ENCODE measurements at places on chromosomes 5 and 9. TPM values are rescaled to one million over a fixed set of nuclear protein-coding genes. Genes with fewer than 3 reads are reported as not detected.

C9orf152 gene
- 12.8 TPM for total RNA-seq

HRH2 gene
- 3.2 TPM for total RNA-seq

BARHL1 gene
- total RNA-seq: not detected

TNFSF8 gene
- total RNA-seq: 11.6 TPM

FBXL7 gene
- total RNA-seq: 2.1 TPM

AQP3 gene
- total RNA-seq: 12.4 TPM

SPATA31A1 gene
- total RNA-seq: not detected

TSSK1B gene
- not detected for total RNA-seq

DNAI1 gene
- not detected for total RNA-seq

TAF11L5 gene
- not detected for total RNA-seq

- no peaks in the 10 kb centered on the region for H3K36me3 ChIP-seq
- DNase-seq: no peak
- no peaks in the 10 kb centered on the region for H3K4me1 ChIP-seq
- H3K27me3 ChIP-seq: no peaks in the 10 kb centered on the region
Observed at GRCh38 chr9:110769667-110770066, 101.1 kb downstream of the MUSK start.

- no peak overlapping the region for H3K4me3 ChIP-seq
- H3K27ac ChIP-seq: no peak overlapping the region
- no peaks in the 10 kb centered on the region for H3K4me1 ChIP-seq
- no peak for DNase-seq
- H3K36me3 ChIP-seq: no peaks in the 10 kb centered on the region
- H3K27me3 ChIP-seq: no peaks in the 10 kb centered on the region
Observed at GRCh38 chr9:74783408-74783807, 104.3 kb downstream of the TRPM6 start.

- no peak overlapping the region for H3K27ac ChIP-seq
- H3K27me3 ChIP-seq: no peaks in the 10 kb centered on the region
- H3K4me1 ChIP-seq: no peaks in the 10 kb centered on the region
- H3K4me3 ChIP-seq: no peak overlapping the region
- no peak for DNase-seq
Observed at GRCh38 chr9:127210851-127211730, 53.5 kb upstream of the GARNL3 start.

DNA sequence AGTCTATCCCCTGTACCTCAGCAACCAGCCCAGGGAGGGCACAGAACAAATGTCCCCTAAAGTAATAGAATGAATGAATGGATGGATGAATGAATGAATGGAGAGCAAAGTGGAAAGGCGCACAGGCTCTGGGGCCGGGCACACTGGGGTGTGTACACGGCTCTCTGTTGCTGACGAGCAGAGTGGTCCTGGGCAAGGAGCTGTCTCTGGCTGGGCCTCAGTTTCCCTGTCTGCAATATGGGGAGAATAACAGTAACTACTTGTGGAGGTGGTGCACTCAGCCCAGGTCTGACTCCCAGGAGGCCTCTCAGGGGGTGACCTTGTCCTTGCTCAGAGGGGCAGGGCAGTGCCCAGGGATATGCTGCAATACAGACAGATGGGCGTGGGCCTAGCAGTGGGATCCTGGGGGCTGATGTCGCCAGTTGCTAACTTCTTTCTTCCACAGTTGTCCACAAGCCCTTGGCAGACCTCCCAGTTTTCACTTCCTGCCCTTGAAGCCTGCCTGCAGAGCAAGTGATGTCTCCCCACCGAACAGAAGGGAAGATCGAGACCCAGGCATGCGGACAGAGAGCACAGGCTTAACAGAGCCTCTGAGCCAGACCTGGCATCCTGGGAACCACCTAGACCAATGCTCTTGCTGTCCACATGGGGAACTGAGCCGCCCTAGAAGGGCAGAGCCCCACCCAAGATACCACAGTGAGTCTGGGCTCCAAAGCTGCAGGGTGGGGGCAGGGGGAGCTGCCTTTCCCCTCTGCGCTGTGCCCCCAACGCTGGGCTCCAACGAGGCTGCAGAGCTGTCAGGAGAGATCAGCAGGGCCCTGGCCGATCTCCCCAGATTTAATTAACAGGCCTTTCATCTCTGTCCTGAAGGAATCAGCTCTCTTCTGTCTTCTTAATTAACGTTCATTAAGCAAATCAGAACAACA is 13.6 kb upstream of the LAMC3 start:
- DNase-seq: no peak
- peaks cover 4% of the 10 kb centered on the region for H3K4me1 ChIP-seq
- H3K36me3 ChIP-seq: no peaks in the 10 kb centered on the region
- no peaks in the 10 kb centered on the region for H3K27me3 ChIP-seq
- H3K4me3 ChIP-seq: no peak overlapping the region
- no peak overlapping the region for H3K27ac ChIP-seq

- H3K27ac ChIP-seq: no peak overlapping the region
- H3K36me3 ChIP-seq: peaks cover 45% of the 10 kb centered on the region
- no peak overlapping the region for H3K4me3 ChIP-seq
- no peaks in the 10 kb centered on the region for H3K27me3 ChIP-seq
Observed at GRCh38 chr9:37582548-37583157, 6.5 kb upstream of the FBXO10 start.

DNA sequence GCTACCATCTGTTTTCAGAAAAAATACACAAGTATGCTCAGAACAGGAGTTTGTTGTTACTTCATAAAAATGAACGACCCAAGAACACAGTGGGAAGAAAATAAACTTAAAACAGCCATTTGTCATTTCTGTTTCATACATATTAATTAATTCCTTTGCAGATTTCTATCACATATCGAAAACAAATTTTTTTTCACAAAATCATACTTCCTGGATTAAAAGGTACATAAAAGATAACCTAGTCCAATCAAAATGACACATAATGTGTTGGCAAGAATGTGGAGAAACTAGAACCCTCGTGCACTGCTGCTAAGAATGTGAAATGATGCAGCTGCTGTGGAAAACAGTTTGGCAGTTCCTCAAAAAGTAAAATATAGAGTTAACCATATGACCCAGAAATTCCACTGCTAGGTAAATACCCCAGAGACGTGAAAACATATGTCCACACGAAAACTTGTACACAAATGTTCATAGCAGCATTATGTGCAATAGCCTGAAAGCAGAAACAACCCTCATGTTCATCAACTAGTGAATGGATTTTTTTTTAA is 46.0 kb downstream of the MYO10 start:
- H3K27me3 ChIP-seq: no peaks in the 10 kb centered on the region
- no peak for DNase-seq
- H3K4me3 ChIP-seq: no peak overlapping the region
- no peaks in the 10 kb centered on the region for H3K36me3 ChIP-seq
- H3K27ac ChIP-seq: no peak overlapping the region

- DNase-seq: no peak
- H3K27me3 ChIP-seq: no peaks in the 10 kb centered on the region
- H3K36me3 ChIP-seq: no peaks in the 10 kb centered on the region
- H3K4me3 ChIP-seq: no peak overlapping the region
Observed at GRCh38 chr5:113237893-113238292, 196.9 kb downstream of the TSSK1B start.

- DNase-seq: no peak
- no peaks in the 10 kb centered on the region for H3K27me3 ChIP-seq
- no peaks in the 10 kb centered on the region for H3K36me3 ChIP-seq
- no peak overlapping the region for H3K27ac ChIP-seq
Observed at GRCh38 chr5:8048920-8049319, 180.0 kb downstream of the MTRR start.

DNA sequence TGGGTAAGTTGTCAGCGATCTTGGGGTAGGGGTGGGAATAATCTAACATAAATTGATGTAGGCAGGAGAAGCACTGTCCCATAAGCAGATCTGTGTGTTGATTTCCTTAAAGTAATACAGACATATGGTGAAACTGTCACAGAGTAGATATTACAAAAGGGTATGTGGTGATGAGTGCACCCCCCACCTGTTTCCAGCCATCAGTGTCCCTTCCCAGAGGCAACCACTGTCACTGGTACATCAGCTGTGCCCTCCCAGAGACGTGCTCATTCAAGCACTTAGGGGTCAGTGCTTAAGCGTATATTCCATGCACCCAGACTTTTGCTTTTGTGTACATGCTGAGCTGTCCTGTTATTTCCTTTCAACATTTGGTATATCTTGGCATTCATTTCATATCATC is 94.3 kb upstream of the PITX1 start:
- no peak for DNase-seq
- H3K4me3 ChIP-seq: no peak overlapping the region
- H3K36me3 ChIP-seq: no peaks in the 10 kb centered on the region

Data from Peyer's patch (tissue), 4 donors.